NCI-H2029 (cell line): ENCODE measurements at places on chromosomes 6 and 20.

DNA sequence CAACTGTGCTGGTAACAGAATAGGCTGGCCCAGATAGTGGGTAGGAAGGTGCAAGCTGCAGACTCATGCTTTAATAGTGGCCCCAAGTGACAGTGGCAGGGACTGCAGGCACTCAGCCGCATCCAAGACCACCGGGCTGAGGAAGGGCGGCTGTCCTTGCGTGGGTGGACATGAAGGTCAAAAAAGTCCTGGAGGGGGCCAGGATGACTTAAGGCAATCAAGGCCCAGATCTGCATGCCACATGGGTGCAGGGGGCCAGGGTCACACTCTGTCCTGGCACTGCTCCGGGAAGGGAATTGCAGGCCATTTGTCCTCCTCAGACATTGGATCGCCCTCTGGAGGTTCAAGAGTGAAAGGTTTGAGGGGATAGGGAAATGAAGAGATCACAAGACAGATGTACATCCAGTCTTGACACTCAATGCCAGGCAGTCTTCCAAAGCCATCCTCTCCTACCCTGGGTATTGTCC is 10.4 kb upstream of the VNN2 start:
- no peak for DNase-seq

DNA sequence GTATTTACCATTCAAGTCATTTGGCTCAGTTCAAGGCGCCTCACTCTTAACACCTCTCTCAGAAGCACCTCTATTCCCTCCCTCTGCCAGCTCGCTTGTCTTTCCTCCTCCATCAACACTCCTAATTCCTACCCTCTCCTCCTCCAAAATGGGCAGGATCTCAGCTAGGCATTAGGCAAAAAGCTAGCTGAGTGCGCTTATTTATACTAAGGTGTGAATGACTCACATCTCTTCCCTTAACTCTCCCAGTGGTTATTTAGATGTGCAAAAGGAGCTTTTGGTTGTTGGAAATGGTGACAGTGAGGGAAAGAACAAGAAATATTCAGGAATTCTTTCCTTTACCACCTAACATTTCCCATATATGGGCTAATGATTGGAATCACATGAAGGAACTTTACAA is 29.1 kb downstream of the PACSIN1 start:
- no peak for DNase-seq

DNA sequence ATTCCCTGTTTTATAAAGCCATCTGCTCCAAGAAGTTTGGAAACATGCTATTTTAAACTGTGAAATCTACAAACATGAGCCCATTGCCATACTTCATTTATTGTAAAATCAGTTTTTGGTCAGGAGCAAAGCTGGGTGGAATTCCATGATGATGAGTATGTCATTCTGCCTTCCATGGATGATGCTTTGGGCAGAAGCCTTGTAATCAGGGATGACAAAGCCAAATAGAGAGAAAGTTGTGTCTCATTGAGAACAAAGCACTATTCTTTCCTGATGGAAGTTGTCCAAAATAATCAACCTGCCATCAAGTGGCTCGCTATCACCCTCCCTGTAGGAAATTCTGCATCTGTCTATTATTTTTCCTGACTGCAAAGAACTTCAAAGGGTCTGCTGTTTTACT is 313.0 kb upstream of the DEFB112 start:
- DNase-seq: no peak

GRCh38 chr20:4025679-4026078 is 10.3 kb upstream of the RNF24 start:
- DNase-seq: no peak

- DNase-seq: no peak
Observed at GRCh38 chr20:15523400-15523799, 1049.8 kb downstream of the KIF16B start.

DNA sequence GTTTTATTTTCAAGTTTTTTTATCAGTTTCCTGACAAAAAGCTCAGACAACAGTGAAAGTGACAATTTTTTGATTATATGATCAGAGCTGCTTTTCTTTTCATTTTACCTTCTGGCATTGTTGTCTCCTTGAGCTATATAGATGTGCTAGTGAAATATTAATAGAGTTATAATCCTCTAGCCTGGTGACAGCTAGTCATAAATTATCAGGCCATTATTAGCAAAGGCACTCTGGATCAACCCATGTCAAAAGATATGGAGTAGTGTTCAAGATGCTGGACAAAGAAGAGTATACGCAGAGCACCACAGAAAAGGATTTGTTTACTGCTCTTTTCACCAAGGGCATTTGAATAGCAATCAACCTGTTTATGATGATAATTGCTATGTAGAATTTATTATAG is 1230.1 kb downstream of the HACE1 start:
- DNase-seq: no peak

DNA sequence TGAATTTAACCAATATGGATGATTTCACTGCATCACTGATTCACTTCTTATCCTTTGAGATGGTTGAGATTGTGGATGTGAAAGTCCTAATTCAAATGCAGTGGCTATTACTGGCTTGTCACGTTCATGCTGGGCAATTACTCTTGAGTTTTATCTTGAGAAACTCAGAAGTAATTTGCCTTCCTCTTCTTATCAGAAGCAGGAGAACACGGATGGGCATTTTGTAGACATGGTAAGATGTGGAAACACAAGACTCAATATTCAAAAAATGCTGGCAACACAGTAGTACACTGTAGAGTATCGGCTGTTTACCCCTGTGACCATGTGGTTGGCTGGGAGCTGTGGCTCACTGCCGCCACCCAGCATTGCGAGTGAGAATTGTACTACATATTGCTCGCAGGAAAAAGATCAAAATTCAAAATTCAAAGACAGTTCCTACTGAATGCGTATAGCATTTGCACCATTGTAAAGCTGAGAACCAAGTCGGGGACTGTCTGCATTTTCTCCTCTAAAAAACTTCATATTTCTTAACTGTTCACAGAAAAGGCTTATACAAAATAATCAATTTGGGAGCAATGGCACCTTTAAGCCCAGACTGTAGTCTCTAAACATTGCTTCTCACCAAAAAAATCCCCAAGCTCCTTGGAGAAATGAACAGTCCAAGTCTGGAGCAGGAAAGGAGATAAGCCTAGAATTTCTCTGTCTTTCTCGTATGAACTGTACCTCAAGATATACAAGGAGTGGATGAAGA is 61.9 kb upstream of the ELOVL5 start:
- no peak for DNase-seq

DNA sequence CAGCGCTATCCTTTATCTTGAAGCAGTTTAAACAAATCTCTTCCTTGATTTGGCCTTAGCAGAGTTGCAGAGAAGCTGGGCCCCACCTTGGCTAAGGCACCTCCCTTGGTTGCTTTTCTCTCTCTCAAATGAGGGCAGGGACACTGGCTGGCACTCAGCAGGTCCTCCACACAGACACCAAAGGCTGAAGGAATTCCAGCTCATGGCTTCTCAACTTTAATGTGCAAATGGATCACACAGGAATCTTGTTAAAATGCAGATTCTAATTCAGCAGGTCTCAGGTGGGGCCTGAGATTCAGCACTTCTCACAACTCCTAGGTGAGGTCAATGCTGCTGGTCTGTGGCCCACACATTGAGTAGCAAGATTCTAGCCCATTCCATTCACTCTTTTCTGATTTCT is 25.7 kb downstream of the RIMS4 start:
- DNase-seq: no peak

- DNase-seq: no peak
Observed at GRCh38 chr20:59144179-59144830, 19.3 kb upstream of the ZNF831 start.

DNA sequence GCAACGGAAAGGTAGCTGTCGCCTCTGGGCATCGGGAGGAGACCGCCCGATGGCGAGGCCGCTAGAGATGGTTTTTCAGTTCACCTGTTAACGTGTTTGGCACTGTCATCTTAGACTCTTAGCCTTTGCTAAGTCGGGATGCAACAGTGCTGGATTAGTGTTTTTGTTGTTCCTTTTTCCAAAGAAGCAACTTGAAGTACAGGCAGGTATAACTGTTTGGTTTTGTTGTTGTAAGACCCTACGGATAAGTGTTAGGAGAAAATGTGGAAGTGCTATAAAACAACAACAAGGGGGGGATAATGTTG is 723 bp downstream of the MANEA start:
- no peak for DNase-seq

- no peak for DNase-seq
Observed at GRCh38 chr20:38115205-38115604, 49.9 kb downstream of the TGM2 start.

DNA sequence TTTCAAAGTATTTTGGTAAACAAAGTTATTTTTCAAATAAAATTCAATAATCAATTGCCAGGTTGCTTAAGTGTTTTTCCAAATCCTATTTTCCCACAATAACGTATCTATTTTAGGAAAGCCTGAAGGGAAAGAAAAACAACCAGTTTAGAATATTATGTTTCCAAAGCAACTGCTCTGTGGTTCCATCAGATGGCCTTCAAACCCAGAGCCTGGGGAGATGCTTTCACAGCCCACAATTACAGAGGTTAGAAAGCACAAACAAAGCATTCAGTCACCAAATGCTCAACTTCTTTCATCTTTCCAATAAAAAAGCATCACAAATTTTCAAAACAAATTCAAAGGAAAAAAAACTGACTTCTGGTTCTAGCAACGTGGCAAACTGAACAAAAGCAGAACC is 66.0 kb downstream of the ELOVL5 start:
- no peak for DNase-seq

DNA sequence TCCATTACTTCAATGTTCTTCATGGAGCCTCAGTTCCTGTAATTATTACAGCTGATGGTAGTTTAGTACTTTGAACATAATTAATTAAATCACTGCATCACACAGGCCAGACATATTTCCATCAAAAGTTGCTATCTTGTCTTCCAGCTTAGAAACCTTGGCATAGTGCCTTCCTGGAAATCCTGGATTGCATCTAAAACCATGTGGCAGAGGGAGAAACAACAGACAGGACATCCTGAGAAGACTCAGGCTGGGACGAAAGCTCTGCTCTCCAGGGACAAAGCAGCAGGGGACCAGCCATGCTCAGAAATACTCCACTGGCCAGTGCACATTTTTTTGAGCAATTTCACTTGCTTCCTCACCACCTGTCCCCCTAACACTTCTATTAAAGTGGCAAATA is 55.3 kb downstream of the TBX18 start:
- no peak for DNase-seq

GRCh38 chr6:111552958-111553357 is 52.7 kb downstream of the TRAF3IP2 start:
- peak; percentile 85 for DNase-seq

DNA sequence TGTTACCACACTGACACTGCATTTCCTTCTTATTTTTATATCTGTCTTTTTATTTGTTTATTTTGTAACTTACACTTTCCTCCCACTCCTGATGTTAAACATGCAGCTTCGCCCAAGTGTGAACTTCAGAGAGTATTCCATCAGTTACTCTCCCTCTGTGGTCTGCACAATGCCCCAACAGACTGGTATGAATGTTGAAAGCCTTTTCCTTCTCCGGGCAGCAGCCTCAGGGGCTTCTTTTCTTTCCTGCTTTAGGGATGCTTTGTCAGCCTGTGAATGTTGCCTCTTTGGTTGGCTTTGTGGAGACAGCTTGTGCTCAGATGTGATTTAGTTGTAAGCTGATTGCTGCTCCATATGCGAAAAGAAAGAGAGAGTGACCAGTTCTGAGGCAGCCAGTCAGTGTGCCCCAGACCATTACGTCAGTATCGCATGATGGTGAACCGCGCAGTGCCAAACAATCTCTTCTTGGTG is 44.0 kb downstream of the SMPDL3A start:
- DNase-seq: no peak
